ENCODE measurements at places on chromosomes 4 and X.

DNA sequence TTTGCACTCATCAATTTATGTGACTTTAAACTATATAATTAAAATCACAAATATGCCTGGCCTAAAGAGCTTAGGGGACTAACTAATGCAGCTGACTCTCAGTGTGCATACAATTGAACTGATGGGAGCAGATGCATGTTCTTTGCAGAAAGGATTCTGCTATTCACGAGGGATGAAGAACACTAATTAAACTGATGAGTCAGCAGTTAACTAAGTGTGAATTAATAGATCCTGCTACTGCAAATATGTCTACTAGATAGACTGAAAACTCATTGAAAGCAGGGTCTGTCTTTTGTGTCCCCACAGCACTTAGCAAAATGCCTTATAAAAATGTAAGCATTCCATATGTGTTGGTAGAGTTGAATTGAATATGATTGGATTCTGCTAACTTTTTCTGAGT, 104.0 kb downstream of the SRPX start:
- DNase-seq: no peak

DNA sequence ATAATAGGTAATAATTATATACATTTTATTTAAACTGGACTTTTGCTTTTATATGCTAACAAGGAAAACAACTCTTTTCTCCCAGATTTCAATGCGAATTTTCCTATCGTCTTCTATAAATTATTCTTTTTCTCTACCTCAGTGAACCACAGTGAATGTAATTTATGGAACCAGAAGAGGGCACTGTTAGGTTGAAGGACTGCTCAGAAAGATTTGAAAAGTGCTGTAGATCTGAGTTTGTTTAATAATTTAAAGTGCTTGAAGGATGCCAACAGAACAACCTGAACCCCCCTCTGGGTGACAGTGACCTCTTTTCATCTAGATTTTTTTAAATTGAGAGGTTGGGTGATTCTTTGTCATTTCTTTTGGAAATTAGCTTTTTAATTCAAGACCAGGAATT, 54.9 kb downstream of the PHOX2B start:
- DNase-seq: no peak

GRCh38 chr4:109979920-109980717, 67.4 kb downstream of the EGF start:
- DNase-seq: no peak

GRCh38 chr4:134634301-134634700, 432.7 kb upstream of the PABPC4L start:
- no peak for DNase-seq

DNA sequence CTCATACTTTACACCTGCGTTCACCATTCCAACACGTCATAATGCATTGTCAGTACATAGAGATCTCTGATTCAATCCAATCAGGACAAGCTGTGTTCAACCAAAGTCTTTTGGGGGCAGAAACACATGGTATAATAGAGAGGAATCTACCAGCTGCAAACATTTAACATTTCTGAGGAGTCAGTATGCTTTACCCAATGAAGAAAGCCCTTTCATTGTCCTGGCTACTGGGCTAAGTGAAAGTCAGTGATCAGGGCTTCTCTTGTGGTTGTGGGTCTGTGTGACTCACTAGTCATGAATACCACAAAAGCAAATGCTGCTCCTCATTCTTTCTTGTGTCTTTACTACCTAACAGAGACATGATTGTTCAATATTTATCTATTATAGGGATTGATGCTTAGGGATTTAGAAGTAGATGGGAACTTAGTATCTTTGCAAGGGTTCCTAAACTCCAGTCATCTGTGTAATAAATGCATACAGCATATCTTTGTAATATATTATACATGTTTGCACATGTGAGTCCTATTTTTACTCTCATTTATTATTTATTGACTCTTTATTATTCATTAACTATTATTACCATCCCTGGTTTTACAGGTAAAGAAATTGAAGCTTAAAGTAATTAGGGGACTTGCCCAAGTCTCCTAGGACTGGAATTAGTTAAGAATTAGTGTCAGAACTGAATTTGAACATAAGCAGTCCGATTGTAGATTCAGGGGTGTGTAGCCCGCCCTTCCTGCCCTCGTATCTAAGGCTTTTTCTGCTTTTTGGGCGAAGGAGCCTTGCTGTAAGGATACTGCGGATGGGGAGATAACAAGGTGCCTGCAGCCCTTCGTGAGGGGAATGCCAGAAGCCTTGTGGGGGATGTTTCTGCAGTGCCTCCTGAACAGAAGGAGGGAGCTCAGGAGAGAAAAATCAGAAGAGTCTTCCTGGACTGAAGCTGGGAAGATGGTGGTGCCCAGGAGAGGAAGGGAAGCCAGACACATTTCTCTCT, 353.1 kb upstream of the BOD1L1 start:
- peak; percentile 89 for DNase-seq

DNA sequence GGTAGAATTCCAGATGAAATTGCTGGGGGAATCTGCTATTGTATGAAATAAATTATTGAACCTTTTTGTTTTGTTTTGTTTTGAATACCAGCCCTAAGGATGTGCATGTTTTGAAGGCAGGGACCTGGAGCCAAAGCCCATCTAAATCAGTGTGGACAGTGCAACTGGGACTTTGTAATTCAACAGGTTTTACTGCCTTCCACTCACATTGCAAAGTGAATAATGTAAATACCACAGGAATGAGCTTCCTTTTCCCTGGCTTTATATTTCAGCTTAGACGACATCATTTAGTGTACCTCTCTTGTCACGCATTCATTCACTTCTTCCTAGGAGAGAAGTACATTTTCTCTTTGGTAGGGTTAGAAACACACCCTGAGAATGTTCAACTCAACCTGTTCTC, 795.0 kb downstream of the CENPC start:
- no peak for DNase-seq

DNA sequence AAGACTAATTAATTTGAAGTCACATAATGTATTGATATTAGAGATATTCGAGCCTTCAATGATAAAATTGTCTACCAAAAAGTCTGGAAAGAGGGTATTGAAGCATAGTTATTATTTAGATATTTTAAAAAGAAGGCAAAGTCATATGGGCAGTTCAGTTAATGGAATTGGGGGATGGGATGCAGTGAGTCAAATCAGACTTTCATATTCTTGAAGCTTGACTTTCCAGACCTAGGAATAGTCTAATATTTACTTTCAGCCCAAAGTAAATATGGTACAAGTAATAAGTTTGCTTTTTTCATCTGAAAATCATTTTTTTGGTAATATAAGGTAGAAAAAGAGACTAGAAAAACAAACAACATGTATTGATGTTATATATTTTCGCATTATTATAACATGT, 2017.8 kb downstream of the C4orf33 start:
- no peak for DNase-seq

DNA sequence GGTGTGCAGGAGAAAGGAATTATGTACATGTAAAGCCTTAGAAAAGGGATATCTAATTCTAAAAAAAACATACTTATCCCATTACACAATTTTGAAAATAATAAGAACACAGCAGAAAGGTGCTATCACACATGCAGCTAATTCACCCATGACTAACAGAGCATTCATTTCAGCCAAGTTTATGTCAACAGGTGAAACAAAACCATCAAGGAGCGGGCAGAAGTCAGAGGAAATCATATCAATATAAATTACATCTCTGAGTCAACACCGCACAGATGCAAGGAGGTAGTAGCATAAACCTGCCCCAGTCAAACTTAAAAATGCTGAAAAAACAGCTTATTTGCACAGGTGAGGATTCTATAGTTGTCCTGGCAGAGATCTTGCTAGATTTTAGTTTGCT, 197.9 kb downstream of the PRDM5 start:
- DNase-seq: no peak

DNA sequence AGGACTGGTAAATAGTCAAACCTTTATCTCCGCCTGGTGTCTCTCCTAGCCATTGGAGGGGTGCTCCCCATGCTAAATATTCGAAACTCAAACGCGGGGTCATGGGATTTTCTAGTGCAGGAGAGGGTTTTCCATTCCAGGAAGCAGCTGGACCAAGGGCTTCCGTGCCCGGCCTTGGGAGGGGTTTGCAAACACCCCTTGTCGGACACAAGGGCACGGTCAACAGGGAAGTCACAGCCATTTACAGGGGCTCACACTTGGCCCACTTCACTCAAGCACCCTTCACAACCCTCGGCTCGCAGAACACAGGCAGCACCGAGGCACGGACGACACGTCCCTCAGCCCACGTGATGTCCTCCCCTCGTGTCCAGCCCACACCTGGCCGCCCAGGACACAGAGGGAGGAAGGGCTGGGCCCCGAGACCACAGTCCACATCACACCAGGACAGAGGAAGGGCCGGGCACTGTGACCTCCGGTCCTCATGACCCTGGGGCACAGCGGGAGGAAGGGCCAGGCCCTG, 10.3 kb upstream of the PLCXD1 start:
- no peak for DNase-seq

GRCh38 chr4:10524196-10524833, 67.1 kb upstream of the ZNF518B start:
- DNase-seq: no peak

- no peak for DNase-seq
Measured at GRCh38 chr4:139786494-139787354, 121.1 kb downstream of the MGST2 start.

DNA sequence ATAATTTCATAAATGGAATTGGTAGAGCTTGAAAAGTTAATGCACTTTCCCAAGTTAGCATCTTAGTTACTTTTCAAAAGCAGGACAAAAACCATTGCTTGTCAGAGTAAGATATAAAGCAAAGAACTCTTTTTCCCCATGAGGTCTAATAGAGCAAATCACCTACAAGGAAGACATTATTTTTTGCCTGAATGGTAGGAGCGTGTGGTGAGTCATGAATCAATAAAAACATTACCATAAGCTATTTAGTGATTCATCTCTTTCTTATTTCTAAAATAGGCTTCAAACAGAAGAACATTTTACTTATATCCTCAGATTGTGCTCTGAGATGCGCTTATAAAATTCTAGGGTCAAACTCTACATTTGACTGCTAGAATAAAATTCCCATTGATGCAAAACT, 109.4 kb upstream of the GPRIN3 start:
- DNase-seq: no peak

DNA sequence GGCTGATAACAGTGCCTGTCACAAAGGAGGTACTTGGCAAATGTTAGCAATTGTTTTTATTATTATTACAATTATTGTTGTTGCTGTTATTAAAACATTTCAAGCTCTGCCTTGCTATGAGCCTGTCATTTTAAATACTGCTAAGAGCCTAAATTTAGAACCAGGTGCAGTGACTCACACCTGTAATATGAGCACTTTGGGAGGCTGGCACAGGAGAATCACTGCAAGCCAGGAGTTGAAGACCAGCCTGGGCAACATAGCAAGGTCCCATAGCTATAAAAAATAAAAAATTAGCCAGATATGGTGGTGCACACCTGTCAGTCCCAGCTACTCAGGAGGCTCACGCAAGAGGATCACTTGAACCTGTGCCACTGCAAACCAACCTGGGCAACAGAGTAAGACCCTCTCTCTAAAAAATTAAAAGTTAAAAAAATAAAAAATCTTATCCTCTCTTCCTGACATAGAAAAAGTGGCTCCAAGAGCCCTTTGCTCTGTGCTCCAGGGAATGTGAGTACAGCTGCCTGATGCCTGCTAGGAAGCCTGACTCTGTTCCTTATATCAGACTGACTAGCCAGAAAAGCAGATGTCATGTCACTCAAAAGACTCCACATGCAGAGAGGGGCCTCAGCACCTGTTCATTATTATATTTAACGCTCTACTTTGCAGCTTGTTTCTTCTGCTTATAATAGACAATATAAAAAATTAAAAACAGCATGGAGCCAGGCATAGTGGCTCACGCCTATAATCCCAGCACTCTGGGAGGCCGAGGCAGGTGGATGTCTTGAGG, 234.0 kb downstream of the OPHN1 start:
- DNase-seq: peak; percentile 47

- no peak for DNase-seq
Measured at GRCh38 chrX:150489359-150490015, 78.9 kb upstream of the MTM1 start.

GRCh38 chrX:13419276-13419675, 99.4 kb upstream of the ATXN3L start:
- no peak for DNase-seq

GRCh38 chr4:16676230-16676770, 222.1 kb downstream of the LDB2 start:
- peak; percentile 92 for DNase-seq

DNA sequence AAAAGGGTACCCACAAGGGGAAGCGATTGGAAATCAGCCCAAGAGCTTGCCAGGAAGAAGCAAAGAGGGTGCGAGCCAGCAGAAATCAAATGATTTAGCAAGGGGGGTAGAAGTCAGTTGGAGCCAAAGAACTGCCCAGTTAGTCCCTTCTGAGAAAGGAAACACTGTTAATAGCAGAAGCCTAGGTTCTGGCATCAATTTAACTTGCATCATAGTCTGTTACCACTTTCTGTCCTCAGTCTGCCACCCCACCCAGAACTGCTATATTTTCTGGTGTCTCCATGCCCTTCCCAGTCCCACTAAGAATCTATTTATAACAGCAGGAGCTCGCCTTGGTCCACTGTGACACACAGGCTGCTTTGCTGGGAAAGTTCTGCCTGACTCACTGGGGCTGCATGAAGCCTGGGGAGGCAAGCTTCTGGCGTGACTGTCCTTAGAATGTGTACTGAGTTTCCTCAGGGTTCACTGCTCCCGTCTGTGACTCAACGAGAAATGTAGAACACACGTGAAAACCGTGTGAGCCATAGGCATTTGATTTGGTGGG, 157.8 kb upstream of the TTC29 start:
- peak; percentile 39 for DNase-seq

Data from muscle of back (tissue), 13 donors.